Transverse colon (tissue), 4 donors: ENCODE measurements at places on chromosomes 12 and 14.
A peak's percentile ranks its signal among the peaks of the same experiment; 100 is the strongest.

GRCh38 chr12:52204095-52204930, 12.5 kb upstream of the KRT80 start:
- DNase-seq: no peak

DNA sequence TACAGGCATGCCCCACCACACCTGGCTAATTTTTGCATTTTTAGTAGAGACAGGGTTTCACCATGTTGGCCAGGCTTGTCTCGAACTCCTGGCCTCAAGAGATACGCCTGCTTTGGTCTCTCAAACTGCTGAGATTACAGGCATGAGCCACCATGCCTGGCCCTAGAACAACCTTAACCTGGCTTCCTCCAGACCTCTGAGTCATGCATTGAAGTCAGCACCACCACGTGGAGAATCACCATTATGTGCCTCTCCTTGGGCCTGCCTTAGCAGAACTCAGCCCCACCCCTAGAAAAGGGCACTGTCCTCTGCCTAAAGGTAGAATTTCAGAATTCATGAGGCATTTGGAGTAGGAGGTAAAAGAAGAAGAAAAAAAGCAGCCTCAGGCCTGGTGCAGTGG, 49.0 kb downstream of the LIMA1 start:
- peak; percentile 59 for DNase-seq

DNA sequence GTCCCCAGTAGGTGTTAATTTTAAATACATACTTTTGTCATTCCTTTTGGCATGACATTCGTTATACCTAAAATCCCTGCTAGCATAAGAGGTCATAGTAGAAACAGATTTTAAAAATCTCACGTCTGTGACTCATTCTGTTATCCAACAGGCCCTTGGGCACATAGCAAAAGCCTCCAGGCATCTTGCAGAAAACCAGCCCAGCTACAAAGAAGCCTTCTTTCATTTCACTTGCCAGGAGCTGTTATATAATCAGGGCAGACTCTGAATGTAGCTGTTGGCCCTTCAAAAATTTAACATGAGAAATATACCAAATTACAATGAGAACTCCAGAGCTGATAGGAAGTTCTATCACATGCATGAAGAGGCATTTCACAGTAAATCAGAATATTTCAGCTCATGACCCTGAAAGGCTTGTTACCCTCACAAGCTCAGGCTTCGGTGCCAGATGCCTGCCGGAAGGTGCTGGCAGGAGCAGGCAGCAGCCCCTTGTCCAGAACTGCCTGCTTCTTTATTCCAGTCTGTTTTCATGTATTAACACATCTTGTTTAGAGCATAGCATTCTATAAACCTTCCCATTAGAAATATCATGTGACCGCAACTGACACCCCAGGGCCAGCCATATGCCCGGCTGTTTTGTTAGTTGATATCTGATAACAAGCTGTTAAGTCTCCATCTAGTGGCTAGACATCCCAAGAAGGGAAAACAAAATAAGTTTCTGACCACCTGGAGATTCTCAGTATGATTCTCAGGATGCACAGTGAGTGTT, 17.8 kb downstream of the E2F7 start:
- DNase-seq: no peak

DNA sequence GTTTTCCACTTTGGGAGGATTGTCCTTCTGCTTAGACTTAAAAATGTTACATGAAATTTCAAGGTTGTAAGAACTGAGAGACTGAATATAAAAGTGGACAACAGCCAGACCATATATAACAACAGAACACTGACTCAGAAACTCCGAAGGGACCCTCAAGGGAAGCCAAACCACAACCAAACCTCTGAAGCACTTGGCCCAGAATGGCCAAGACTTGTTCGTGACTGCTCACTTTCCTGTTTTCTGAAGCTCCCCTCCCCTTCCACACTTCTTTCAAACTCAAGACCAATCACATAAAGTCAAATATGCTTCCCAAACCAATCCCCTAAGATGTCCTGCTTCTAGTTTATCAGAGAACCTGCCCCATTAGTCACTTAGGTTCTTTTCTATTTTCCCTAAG, 13.7 kb downstream of the OR6J1 start:
- no peak for DNase-seq

GRCh38 chr14:102077382-102077709, 9.5 kb downstream of the HSP90AA1 start:
- DNase-seq: no peak

DNA sequence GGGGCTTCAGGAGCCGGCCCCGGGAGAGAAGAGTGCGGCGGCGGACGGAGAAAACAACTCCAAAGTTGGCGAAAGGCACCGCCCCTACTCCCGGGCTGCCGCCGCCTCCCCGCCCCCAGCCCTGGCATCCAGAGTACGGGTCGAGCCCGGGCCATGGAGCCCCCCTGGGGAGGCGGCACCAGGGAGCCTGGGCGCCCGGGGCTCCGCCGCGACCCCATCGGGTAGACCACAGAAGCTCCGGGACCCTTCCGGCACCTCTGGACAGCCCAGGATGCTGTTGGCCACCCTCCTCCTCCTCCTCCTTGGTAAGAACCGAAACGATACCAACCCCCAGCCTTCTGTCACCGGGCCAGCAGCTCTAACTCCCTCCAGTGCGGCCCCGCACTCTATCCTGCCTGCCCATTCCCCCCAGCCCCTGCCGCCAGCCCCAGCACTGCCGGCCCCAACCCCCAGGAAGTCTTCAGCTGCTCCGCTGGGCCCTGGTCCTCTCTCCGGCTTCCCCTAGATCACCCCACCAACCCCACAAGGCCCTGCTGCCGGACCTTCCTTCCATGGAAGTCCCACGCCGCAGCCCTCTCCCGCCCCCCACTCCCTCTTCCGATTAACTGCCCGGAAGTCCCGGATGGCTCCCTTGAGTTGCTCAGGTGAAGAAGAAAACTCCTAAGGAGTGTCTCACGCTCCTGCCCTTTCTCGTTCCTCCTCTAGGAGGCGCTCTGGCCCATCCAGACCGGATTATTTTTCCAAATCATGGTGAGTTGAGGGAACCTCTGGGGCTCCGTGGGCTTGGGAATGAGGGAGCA, 693 bp downstream of the LRP10 start:
- DNase-seq: peak; percentile 92

- DNase-seq: no peak
Observed at GRCh38 chr12:64528616-64529015, 76.7 kb downstream of the TBK1 start.

GRCh38 chr12:93174048-93174447, 203.7 kb upstream of the NUDT4 start:
- no peak for DNase-seq

- DNase-seq: peak; percentile 40
Observed at GRCh38 chr14:49769171-49769570, 1.2 kb downstream of the KLHDC2 start.

DNA sequence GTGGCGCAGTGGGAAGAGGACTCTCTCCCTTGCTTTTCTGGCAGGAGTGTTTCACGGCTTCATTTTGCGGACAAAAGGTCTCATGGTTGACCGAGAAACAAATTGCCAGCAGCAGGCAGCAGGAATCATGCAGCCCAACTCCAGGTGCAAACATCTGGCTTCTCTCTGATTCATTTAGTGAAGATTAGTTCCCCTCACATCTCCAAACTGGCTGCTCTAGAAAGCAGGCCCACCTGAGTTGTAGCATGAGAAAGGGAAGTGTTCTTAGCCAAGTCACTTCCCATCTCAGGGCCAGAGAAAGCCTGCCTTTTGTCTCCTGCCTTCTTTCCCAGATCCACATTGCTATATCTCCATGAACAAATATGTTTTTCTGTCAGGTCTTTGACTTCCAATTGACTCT, 120.8 kb upstream of the CCDC196 start:
- no peak for DNase-seq

DNA sequence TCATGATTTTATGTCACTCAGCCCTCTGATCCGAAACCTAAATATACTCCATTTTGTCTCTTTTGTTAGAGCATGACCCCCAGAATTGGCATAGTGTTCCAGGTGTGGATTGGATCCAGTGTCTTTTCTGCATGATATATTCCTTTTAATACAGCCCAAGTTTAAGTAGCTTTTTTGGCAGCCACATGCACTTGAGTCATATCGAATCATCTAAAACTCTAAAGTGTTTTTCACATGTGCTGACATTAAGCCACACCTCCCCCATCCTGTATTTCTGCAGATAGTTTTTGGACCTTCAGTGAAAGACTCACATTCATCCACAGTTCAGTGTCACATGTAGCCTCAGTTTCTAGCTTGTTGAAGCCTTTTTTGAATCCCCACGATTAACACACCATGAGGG, 30.6 kb downstream of the BORCS5 start:
- no peak for DNase-seq

DNA sequence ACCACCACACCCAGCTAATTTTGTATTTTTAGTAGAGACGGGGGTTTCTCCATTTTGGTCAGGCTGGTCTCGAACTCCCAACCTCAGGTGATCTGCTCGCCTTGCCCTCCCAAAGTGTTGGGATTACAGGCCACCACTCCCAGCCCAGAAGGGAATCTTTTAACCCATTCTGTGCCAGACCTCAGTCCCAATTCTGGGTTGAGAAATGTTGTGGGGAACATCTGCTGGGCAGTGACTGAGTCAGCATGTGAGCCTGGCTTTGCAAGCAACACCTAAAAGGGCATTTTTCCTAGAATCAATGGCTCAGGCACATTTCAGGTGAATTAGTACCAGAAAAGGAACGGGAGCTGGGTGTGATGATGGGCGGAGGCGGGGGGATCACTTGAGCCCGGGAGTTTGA, 7.6 kb upstream of the SPATS2 start:
- no peak for DNase-seq

DNA sequence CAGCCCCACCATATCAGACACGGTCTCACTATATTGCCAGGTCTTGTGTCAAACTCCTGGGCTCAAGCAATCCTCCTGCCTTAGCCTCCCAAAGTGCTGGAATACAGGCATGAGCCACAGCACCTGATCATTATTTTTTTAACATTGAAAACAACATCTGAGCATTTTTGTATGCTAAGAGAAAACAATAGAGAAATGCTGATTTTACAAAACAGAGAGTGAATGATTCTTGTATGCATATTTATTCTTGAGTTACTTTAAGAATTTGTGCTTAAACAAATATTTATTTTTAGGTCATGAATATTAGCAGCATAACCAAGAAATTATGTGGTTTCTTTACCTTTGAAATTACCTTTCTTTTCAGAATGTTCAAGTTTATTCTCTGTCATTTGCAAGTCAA, 81.8 kb upstream of the KITLG start:
- DNase-seq: no peak

GRCh38 chr12:51827925-51828818, 20.3 kb downstream of the FIGNL2 start:
- DNase-seq: peak; percentile 68

GRCh38 chr12:5694759-5695409, 250.2 kb downstream of the ANO2 start:
- DNase-seq: no peak

- no peak for DNase-seq
Observed at GRCh38 chr14:36510874-36511273, 9.2 kb downstream of the NKX2-1 start.

GRCh38 chr14:99636487-99636886, 8.4 kb upstream of the HHIPL1 start:
- no peak for DNase-seq

DNA sequence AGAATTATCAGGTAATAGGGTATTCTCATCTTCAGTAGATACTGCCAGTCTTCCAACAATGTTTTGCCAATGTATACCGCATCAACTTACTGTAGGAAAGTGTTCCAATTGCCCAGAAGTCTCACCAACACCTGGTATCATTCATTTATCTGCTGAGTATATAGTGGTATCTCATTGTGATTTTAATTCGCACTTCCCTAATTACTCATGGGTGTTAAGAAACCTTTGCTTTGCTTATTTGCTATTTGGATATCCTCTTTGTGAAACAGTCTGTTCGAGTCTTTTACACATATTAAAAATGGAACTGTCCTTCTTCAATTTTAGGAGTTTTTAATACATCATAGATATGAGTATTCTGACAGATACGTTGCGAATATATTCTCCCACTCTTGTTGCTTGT, 6.1 kb downstream of the TM7SF3 start:
- DNase-seq: no peak

DNA sequence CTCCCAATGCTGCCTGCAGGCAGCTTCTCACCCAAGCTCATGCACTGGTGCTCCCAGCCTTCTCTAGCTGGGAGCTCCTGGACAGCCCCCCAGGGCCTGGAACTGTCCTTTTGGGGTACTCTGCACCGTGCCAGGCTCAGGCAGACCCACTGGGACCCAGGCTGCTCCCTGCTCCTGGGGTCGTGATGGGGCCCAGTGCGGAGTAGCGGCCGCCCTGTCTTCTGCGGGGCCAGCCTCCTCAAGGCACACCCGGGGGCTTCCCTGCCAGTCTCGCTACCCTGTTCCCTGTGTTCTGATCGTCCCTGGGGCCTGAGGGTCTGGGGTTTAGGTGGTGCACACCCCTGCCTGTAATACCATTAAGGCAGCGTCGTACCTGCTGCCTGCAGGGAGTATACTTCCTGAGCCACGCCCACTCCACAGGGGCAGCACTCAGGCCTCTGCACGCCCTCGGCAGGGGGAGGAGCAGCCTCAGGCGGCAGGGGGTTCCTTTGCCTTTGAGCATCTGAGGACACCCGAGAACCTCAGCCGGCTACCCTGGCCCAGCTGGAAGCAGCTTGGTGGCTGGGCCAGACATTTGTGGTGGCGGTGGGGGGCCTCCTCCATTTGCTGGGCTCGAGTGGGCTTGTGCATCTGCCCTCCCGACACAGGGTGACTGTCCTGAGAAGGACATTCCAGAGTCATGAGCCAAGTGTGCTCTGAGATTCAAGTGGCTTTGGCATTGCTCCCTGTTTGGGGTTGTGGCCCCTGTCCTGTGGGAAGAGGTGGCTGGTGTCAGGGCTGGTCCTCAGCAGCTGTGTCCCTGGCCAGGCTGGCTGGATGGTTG, 9.2 kb upstream of the CRIP2 start:
- no peak for DNase-seq

- DNase-seq: peak; percentile 10
Observed at GRCh38 chr12:26434299-26435068, 239.1 kb downstream of the SSPN start.

GRCh38 chr12:1917172-1918070, 1.0 kb downstream of the CACNA2D4 start:
- DNase-seq: no peak

DNA sequence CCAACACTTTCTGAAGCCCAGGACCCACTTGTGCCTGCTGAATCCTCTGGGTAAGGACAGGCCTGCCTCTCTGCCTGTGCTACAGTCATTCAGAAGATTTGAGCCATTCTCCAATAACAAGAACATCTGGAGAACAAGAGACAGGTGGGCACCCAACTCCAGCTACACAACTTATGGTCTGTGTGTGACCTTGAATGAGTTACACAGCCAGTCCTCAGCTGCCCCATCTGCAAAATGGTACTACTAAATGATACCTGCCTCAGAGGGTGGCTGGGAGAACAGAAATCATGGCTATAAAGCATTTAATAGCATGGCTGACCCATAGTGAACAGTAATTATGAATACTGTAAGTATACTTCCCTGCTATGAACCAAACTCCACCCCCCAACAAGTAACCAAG, 4.2 kb downstream of the CKAP4 start:
- no peak for DNase-seq

GRCh38 chr12:4909734-4910501, at the start of gene KCNA1:
TSS of gene KCNA1 (plus strand) at chr12:4909905. CDS start at chr12:4911379, 1,474 bp downstream.
- no peak for DNase-seq

GRCh38 chr14:64983439-64984310, 3.0 kb upstream of the FNTB start:
- peak; percentile 33 for DNase-seq
